Right cardiac atrium (tissue), 5 donors: ENCODE measurements at places on chromosomes 2 and 18. TPM values are rescaled to one million over a fixed set of nuclear protein-coding genes. Genes with fewer than 3 reads are reported as not detected.
A peak's percentile ranks its signal among the peaks of the same experiment; 100 is the strongest.

DNA sequence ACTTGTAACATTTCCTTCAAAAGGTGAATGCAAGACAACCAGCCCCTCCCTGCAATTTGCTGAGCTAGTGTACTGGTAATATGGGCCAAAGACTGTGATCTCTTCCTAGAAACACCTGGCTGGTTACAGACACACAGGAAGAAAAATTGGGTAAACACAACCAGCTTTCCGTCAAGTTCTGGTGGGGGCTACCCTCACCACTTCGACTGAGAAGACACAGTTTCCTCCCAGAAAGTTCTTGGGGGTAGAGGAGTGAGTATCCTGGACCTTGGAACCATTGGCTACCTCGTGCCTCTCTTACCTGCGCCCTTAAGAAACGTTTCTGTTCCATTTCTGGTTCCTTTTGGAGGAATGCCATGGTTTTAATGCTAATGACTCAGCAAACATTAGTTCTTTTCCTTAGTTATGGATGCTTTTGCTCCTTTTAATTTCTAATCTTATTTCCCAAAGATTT lies 120.9 kb upstream of the DLX2 start:
- DNase-seq = no peak

- DNase-seq = no peak
These were observed 38.3 kb upstream of the TEX51 start for GRCh38 chr2:126860385-126860784.

GRCh38 chr18:39862341-39862740 lies 2092.7 kb upstream of the PIK3C3 start:
- no peak for DNase-seq

The LGALSL gene
- polyA plus RNA-seq = 8.1 TPM

- no peak for DNase-seq
These were observed 103.8 kb upstream of the CDC42EP3 start for GRCh38 chr2:37774976-37775907.

DNA sequence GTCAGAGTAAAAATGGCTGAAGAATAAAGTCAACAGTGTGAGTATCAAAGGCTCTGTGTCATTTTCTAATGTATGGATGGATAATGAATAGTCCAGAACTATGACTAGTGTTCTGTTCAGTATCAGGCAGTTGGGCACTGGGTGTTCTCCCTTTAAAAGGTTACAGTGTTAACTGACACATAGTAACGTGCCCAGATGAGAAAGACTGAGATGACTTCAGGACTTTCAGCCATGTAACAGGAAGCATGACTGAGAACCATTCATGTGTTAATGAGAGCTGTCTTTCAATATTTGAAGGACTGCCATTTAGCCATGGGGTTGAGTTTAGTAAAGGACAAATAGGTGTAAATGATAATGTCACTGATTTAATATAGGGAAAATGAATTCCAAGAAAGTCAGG lies 187.1 kb downstream of the GULP1 start:
- no peak for DNase-seq

The CNTNAP5 gene
- polyA plus RNA-seq = not detected

The IGFBP2 gene
- polyA plus RNA-seq = 115 TPM

DNA sequence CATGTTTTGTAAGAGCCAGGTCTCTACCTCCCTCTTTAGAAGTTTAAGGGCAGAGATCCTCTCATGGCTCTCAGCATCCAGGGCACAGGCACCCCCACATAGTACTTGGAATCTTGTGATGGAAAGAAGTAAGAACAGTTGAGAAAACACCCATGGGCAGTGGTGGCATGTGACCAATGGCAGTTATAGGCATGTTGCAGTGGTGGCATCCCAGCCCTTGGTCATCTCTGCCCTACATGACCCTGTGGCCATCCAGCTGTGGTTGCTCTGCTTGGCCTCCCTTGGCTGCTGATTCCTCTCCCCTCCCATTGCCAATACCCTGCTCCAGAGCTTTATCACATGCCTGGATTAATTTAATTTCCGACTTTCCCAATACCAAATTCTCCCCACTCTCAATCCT lies 13.3 kb upstream of the MSH2 start:
- DNase-seq = no peak

- DNase-seq = no peak
These were observed 25.9 kb upstream of the ATP9B start for GRCh38 chr18:79043288-79043687.

The ARHGAP25 gene
- 5.9 TPM for polyA plus RNA-seq

The RASGRP3 gene
- polyA plus RNA-seq = 22.7 TPM

DNA sequence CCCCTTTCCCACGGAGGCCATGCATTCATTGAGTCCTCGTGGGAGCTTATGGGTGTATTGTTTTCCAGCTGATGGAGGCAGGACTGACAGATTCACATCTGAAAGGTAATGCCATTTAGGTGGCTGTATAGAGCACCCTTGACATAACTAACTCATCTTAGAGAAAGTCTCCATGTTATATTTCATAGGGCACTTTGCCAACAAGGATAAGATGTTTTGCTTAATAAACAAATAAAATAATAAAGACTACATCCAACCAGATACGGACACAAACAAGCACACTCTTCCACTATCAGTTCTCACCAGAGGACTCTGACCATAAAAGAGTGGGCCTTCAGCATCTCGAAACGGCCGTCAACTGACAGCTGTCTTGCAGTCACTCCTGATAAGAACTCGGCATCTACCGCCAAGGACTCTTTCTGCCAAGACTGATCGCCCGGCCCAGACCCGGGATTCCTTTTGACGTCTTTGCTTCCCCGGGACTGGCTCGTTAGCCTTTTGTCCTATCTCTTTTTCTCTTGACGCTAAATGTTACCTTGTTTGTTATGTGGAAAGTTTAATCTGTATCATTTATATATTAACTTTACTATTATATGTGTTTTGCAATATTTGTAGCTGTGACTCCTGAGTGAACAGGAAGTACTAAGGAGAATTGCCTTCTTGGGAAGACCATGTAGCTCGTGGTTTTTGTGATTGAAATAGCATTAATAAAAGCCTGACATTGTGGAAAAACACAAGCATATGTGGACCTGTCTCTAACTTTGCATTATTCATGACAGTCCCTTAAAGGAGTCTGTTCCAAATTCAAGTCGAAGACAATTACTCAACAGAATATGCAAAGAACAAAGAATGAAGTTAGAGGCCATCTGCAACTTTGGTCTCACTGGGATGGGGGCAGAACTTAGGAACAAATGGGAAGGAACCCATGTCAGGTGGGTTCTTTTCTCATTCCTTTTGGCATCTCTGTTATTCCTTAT lies 195.1 kb downstream of the LPIN1 start:
- peak; percentile 86 for DNase-seq

- DNase-seq = no peak
These were observed 82.1 kb downstream of the HS1BP3 start for GRCh38 chr2:20568501-20569463.

- DNase-seq = no peak
These were observed 160.0 kb upstream of the TRIB2 start for GRCh38 chr2:12556762-12557161.

DNA sequence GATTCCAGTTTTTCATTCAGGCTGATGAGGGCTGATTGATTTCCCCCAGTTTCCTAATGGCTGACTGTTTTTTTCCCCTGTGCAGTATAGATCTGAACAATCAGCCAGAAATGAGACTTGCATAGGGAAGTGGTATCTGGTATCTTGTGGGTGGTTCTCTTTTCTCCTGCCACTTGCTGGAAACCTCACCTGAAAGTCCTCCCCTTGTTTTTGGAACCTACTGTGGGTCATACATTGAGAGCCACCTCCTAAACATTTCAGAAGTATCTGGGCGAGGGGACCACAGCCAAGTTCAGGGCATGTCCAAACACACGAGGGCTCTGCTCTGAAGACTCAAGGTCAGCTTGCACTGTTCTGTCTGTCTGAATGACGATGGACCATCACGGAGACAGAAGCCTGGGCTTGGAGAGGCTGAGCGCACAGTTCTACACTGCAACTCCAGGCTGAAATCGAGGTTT lies 19.3 kb downstream of the ALPK2 start:
- DNase-seq = no peak

GRCh38 chr2:43068631-43069517 lies 157.5 kb downstream of the ZFP36L2 start:
- DNase-seq = no peak

- no peak for DNase-seq
These were observed 257.3 kb upstream of the RASGRP3 start for GRCh38 chr2:33219114-33219513.

- no peak for DNase-seq
These were observed 124.8 kb upstream of the CXCR4 start for GRCh38 chr2:136242687-136243277.

- DNase-seq = no peak
These were observed 684.8 kb downstream of the RNF144A start for GRCh38 chr2:7601990-7602389.

DNA sequence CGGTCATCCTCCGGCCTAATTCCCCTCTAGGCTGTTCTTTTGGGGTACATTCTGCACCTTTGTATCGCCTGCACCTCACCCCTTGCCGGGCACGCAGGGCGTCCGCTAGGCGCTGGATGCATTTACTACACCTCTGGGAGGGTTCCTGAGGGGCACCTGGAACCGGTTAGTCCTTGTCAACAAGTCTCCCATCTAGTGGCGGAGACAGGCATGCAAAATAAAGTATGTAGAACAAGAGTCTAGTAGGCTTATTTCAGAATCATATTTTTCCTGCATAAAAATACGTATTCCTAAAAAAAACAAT lies 705 bp upstream of the TEX261 start:
- no peak for DNase-seq

The EFEMP1 gene
- polyA plus RNA-seq = 131 TPM

The AKAIN1 gene
- not detected for polyA plus RNA-seq

DNA sequence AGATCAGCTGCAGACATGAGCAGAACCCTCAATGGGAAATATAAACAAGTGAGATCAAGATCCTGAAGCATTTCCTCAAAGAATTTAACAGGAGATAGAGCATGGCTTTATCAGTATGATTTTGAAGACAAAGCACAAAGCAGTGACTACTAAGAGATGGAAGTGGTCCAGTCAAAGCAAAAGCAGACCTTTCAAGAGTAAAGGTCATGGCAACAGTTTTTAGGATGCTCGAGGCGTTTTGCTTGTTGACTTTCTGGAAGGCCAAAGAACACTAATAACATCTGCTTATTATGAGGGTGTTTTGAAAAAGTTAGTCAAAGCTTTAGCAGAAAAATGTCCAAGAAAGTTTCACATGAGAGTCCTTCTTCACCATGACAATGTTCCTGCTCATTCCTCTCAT lies 128.5 kb downstream of the KCNE4 start:
- no peak for DNase-seq

DNA sequence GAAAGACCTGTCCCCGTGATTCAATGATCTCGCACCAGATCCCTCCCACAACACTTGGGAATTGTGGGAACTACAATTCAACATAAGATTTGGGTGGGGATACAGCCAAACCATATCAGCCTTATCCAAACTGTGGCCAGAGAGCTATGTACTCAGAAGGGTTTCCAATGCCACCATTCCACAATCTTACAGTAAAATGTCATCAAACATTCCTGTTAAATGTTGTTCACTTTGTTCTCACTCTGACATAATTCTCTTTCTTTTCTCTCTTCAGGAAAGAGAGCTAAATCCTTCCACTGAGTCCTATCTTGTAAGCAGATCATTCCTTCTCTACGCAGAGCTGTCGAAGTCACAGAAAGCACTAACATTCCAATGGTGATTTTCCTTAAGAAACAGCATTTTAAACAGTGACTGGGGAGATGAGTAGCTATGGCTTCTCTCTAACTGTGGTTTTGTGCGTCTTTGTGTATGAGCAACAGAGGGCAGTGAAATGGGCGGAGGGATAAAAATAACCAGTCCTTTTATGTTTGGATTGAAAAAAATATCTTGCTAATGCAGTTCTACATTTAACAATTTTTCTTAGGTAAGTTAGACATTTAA lies 684.7 kb downstream of the EPHA4 start:
- DNase-seq = no peak

DNA sequence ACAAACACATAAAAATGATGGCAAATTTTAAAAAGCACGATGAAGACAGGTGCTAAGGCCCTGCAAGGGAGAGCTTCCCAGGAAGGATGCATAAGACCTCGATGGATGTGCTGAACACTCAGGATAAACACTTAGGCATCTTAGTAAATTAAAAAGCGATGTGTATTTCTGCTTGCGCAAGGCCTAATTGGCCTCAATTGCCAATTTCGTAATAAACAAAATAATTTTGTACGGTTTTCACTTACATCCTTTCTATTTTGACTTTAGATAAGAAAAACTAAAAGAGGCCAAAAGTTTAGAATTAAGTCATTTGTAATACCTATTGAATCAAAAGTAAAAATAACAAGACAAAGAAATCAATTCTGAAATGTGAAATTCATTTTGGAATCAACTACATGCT lies 189.1 kb downstream of the TCF4 start:
- no peak for DNase-seq

The NAT8 gene
- not detected for polyA plus RNA-seq

- DNase-seq = no peak
These were observed 172.1 kb downstream of the CBLN2 start for GRCh38 chr18:72372076-72372475.

The ARID5A gene
- 31.8 TPM for polyA plus RNA-seq

DNA sequence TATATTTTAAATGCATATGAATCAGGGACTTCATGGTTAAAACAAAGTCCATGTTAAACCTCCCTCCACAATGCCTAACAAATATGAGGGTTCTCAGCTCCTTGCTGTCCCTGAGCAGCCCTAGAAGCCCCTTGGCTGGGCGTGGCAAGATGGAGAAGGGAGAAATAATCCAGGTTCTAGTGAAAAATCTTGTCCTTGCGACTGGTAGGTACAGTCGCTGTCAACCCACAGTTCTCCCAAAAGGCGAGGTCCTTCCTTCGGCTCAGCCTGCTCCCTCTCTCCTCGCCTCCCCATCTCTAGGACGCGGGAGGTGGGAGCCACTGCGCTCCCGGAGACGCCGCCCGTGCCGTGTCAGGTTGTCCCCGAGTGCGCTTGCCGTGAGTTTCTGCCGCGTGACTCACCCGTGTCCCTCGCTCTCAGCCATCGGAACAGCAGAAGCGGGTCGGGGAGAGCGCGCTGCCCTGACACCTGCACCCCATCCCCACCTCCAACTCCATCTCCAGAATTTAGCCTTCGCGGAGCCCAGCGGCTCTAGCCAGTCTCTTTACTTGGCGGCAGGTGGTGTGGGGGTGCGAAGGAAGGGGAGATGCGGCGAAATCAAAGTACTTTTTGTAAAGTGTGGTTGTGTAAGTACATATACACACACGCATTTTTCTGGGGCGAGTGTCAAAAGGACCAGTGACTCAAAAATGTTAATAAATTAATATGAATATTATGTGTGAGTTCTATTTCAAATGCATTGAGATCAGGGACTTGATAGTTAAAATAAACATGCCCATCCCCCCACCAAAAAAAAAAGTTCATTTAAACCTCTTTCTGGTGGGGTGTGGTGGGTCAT lies 65.1 kb upstream of the TMEM17 start:
- peak; percentile 58 for DNase-seq

DNA sequence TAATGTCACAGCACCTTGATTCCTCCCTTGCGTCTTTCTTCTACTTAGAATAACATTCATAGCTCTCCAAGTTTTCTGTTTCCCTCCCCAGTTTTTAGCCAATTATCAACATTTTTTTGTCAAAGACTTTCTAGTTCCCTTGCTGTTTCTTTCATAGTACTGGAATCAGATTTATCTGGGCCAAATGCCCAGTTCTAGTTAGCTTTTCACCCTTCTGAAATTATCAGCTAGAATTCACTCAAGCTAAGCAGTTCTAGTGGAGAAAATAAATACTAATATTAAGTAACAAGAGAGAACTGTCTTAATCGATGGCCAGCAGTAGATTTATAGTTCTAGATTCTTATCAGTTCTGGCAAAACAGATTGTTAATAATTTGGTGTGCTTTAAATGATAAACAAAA lies 36.2 kb downstream of the EFEMP1 start:
- no peak for DNase-seq

The GRHL1 gene
- polyA plus RNA-seq = 0.81 TPM
